Lung microvascular endothelial cell (primary cell): ENCODE measurements at places on chromosomes 2 and 18. TPM values are rescaled to one million over a fixed set of nuclear protein-coding genes. Genes with fewer than 3 reads are reported as not detected.

- DNase-seq = peak; percentile 60
Observed at GRCh38 chr2:29123617-29124349, 8.6 kb downstream of the CLIP4 start.

DNA sequence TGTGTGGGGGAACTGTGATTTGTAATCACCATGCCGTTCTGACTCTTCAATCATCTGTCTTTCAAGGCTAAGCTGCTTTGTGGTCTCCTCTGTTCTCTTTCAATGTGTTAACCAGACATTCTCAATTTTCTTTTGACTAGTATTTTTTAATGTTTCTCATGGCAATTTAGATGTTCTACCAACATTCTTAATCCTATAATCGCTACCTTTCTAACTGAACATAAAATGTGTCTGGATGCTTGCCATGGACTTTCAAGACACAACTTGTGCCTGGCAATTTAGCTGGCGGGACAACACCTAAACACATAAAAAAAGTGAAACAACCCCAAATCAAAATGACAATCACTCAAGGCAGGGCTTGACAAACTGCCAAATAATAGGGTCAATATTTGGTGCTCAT is 135.0 kb upstream of the ACKR3 start:
- DNase-seq = no peak

DNA sequence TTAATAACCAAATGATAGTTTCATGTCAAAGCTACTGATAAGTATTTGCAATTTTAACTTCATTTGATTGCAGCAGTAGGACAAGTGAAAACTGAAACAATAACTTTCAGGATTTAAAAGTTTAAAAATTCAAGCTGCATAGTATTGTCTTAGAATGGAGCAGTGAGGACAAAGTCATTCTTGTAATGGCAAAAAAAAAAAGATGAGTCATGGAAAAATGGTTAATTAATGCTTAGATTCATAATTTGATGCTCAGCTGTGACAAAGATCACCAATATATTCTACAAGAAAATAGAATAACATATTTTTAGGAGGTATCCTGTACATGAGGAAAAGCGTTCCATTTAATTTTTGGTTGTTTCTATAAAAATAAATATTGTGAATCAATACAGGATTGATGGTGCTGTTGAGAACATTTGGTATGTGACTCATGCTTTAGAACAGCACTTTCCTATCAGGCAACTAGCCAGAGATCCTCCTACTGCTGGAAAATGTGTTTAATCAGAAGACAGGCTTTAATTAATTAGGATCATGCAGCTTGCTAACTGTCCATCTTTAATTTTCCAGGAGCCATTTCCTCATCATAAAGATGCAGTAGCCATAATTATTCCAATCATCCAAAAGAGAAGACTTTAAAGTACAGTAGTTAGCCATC is 239.0 kb upstream of the MMADHC start:
- DNase-seq = peak; percentile 36

DNA sequence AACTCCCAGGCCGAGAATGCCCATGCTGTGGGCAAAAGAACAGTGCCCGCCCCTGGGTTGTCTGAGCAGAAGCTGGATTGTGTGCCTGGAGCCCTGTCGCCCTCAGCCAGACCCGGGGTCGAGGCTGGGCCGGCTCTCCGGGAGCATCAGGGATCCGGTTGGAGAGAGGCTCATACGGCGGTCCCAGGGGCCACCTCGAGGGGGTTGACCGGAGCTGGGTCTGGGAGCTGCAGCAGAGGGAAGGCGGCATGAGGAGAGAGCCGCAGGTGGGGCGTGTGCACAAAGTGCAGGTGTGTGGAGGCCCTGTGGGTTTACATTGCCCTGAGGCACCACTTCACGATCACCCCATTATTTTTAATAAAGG is 39.5 kb downstream of the MBP start:
- DNase-seq = no peak

The CCDC141 gene
- 0.20 and 0.87 TPM in 2 replicates for total RNA-seq

The CCDC121 gene
- 1.1 and 2.6 TPM in 2 replicates for total RNA-seq

The SLC30A3 gene
- 7.8 and 16.9 TPM in 2 replicates for total RNA-seq
